ENCODE measurements at places on chromosomes 11 and 22.
A peak's percentile ranks its signal among the peaks of the same experiment; 100 is the strongest.

GRCh38 chr11:85695546-85695945 is 9.6 kb upstream of the CCDC89 start:
- no peak for DNase-seq

- no peak for DNase-seq
Observed at GRCh38 chr22:31614781-31615490, 47.1 kb downstream of the PISD start.

- DNase-seq, result no peak
Observed at GRCh38 chr22:42695294-42695693, 25.4 kb downstream of the A4GALT start.

- DNase-seq, result peak; percentile 63
Observed at GRCh38 chr22:44357966-44358465, 45.3 kb upstream of the SHISAL1 start.

- no peak for DNase-seq
Observed at GRCh38 chr11:39239553-39239952, 2219.9 kb downstream of the LRRC4C start.

- no peak for DNase-seq
Observed at GRCh38 chr11:122322329-122322728, 206.3 kb upstream of the BLID start.

- no peak for DNase-seq
Observed at GRCh38 chr11:3101921-3102640, 44.9 kb upstream of the CARS1 start.

DNA sequence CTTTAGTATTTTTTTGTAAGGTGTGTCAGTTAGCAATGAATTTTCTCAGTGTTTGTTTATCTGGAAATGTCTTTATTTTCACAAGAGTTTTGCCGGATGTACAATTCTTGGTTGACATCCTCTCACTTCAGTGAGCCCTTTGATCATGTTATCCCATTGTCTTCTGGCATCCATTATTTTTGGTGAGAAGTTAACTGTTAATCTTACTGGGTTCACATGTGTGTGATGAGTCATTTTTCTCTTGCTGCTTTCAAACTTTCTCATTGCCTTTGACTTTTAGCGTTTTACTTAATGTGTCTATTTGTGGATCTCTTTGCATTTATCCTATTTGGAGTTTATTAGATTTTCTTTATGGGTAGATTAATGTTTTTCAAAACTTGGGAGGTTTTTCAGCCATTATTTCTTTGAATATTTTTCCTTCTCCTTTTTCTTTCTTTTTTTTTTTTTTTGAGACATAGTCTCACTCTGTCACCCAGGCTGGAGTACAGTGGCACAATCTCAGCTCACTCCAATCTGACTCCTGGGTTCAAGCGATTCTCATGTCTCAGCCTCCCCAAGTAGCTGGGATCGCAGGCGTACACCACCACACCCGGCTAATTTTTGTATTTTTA is 100.5 kb upstream of the RRM1 start:
- no peak for DNase-seq

DNA sequence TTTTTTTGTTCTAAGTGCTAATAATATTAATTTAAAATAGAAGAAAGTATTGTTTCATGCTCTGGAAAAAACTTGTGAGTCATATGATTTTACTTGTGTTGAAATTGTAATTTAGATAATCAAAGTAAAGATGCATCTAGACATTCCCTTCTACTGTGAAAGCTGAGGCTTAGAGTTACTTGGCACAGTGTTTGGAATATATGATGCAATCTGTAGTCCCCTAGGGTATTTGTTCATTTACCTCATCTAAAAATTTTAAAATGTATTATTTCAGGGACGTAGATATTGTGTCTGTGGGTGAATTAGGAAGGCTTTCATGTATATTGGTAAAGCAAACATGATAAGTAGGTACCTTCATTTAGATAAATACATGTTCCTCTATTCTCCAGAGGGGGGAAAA is 793.5 kb upstream of the CNTN5 start:
- no peak for DNase-seq

DNA sequence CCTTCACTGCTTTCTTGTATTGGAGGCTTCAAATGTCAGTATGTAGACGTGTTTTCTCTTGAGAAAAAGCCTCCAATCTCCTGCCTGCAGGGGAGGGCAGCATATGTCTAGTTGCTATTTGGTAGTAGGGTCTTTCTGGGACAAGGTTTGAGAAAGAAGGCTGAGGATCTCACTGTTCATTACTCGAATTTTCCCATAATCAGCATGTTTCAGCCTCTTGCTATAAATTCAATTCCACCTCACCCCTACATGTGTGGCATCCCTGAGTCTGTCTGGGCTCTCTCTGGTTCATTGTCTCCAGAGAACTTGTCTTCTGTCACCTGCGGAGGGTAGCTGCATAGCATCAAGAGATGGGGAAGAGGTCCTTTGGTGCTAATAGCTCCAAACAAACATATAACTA is 19.5 kb upstream of the CCDC83 start:
- DNase-seq, result no peak

DNA sequence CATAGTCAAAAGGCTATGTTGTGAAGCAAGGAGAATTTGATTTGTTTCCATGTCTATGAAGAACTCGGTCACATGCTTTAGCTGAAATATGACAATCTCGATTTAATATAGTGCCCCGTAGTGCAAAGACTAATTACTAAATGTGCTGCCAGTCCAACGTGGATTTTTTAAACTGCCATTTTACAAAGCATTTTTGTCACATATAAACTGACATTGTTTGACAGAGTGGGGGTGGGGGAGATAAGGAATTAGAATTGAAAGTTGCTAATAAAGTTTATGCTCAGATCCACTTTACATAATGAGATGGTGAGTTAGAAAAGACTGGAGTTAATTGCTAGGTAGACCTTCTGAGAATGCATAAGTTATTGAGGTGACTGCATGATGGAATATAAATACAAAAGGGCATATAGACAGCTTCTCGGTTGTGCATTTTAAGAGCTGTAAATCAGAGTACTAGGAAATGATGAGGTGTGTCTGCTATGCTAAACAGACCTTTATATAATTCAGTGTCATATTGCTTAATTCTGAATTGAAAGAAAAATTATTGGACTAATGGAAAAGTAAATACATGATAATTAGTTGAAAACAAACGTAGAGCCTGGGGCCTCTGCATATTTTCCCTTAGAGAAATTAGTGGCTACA is 158.9 kb upstream of the MTNR1B start:
- no peak for DNase-seq

- DNase-seq, result no peak
Observed at GRCh38 chr11:98559961-98560360, 460.8 kb upstream of the CNTN5 start.

- no peak for DNase-seq
Observed at GRCh38 chr11:26201411-26201810, 130.5 kb upstream of the ANO3 start.

- DNase-seq, result peak; percentile 54
Observed at GRCh38 chr11:79331203-79331901, 109.5 kb downstream of the TENM4 start.

DNA sequence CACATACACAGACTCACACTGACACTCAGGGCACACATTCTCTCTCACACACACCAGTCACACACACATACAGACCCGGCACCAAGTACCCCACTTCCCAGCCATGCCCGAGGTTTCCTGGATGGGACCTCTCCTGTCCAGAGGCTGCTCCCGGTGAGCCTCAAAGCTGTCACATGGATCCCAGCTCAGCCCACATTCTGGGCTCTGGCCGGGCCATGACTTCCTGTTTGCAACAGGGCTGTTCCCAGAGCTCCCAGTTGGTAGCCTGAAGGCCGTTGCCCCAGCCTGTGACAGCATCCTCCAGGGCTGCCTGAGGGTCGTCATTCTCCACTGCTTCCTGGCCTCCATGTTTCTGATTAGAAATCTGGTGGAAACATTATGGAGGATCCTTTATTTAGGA is 14.6 kb upstream of the CYP2D6 start:
- no peak for DNase-seq

GRCh38 chr11:83249972-83250593 is 36.1 kb downstream of the CCDC90B start:
- DNase-seq, result no peak

GRCh38 chr11:47278058-47278457 is 8.1 kb downstream of the MADD start:
- no peak for DNase-seq

Measured in retina (tissue), 1 donor.